Glutamatergic neuron (in vitro differentiated cells): ENCODE measurements at places on chromosomes 1 and 21.
A peak's percentile ranks its signal among the peaks of the same experiment; 100 is the strongest.

DNA sequence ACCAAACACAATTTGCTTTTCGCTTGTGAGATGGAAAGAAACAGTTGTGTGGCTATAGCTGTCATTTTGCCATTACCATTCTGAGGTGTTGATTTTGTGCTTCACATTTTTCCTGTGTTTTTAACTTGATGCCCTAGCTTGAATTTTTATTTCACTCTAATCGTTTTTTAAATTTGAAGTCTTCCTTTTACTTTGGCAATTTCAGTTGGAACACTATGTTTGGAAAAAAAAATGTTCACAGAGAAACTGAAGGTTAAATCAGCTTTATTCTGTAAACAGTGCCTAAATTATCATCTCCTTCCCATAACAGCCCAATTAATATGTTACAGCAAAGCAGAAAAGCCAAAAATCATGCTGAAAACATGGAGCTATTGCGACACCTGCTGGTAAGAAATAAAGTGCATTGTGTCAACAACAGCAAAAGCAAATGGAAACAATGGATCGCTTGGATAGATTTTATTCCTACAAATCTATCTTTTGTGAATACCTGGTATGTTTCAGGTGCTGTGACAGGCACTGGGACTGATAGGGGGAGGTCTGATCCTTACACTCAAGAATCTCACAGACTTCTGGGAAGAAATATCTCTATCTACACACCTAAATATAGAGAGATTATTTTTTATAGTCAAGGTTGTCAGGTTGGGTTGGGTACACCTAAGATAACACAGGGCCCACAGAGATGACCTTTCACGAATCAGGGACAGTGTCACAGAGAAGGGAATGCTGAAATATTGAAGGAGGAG is 16.2 kb upstream of the ERICH3 start:
- DNase-seq: peak; percentile 31

DNA sequence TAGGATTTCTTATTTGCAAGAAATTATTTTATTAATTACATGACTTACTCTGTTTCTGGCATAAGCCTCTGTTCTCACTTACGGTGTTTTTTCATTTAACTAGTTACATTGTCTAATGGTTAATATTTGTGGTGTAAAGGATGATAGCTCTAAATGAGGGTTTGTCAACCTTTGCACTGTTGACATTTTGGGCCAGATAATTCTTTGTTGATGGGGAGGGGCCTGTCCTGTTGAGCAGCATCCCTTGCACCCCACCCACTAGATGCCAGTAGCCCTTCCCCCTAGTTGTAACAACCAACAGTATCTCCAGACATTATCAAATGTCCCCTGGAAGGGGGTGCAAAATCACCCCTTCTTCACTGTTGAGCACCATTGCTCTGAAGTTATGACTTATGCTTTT is 83.6 kb upstream of the SLC44A3 start:
- no peak for DNase-seq

- DNase-seq: no peak
Observed at GRCh38 chr1:59183749-59184317, 113.1 kb upstream of the FGGY start.

- DNase-seq: no peak
Observed at GRCh38 chr1:185213091-185213490, 56.1 kb downstream of the SWT1 start.

DNA sequence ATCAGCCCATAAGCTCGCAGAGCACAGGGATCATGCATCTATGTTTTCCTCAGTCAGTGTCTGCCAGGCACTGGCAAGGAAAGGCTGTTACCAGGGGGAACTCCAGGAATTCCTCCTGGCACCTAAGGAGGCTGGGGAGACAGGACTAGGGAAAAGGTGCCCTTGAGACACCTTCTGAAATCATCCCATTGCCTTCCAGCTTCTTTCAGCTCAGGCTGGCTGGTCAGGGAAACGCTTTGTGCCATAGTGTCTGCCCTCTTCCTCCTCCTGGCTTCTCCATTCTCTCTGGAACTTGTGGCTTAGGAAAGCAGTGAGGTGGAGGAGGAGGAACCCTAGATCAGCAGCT is 13.8 kb downstream of the LMNA start:
- no peak for DNase-seq

GRCh38 chr1:201285846-201286245 is 2.5 kb downstream of the PKP1 start:
- DNase-seq: no peak

GRCh38 chr1:111192074-111192473 is 8.4 kb downstream of the DENND2D start:
- no peak for DNase-seq

- DNase-seq: no peak
Observed at GRCh38 chr21:16424331-16424751, 694.6 kb downstream of the USP25 start.

DNA sequence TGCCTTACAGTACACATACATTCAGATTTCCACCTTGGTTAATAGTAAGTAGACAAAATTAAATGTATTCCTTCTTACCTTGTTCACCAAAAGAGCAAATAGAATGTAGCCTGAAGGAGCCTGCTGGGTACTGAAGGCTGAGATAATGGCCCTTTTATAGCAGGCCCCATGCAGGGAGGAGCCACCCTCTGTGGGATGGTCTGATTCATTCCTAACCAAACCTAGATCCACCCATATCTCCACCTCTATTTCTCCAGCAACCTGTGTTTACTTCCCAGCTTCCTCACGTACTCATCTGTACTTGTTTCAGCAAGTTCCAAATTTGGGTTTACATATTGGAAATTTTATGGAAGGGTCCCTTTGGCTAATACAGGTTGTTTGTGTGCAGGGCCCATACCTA is at the start of gene FLG:
FLG (minus strand) TSS at position 129 of the 400 bp plus-strand sequence. CDS start 9,783 bp downstream, outside the sequence.
- DNase-seq: no peak

GRCh38 chr21:31658053-31658452 is 1.4 kb upstream of the SOD1 start:
- no peak for DNase-seq

DNA sequence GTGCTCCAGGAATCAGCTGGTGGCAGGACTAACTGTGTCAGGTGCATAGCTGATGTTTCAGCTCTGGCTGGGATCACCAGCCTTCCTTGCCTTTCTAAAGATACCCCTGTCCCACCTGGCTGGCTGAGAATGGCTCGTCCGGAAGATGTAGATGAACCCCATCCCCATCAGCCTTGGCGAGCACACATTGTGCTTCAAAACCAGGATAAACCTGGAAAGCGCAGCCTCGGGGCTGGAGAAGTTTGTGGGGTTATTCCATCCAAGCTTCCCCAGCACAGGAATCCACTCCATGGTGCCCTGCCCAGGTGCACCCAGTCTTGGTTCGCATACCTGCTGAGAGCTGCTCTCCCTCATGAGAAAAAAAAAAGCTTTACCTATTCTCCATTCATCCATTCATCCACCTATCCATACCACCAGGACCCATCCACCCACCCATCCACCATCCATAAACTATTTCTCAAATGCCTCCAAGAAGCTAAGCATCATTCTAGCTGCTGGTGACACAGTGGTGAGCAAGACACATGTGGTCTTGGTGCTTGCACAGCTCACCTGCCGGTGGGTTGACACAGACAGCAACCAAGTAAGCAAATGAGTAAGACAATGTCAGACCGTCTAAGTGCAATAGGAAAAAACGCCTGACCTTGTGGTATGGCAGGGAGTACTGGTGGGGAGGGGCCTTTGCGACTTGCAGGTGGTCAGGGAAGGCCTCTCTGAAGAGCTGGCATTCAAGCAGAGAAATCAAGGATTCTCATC is 94.0 kb downstream of the DMRTB1 start:
- DNase-seq: peak; percentile 5

DNA sequence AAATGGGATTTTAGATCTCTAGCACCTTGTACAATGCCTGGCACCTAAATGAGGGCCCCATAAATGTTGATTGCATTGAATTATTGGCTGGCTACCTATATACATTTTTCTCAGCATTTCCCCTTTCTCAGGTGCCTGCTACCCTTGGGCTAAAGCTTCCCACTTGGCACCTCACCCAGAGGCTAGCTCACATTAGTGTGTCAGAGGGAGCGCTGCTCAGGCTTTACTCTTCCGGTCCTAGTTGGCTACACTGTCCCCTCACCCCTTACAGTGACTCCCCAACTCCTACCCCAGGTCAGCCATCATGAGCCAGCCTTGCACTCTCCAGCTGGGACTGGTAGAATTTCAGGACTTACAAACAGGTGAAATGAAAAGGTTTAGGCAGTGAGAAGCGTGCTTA is 9.5 kb downstream of the TRAF5 start:
- no peak for DNase-seq

DNA sequence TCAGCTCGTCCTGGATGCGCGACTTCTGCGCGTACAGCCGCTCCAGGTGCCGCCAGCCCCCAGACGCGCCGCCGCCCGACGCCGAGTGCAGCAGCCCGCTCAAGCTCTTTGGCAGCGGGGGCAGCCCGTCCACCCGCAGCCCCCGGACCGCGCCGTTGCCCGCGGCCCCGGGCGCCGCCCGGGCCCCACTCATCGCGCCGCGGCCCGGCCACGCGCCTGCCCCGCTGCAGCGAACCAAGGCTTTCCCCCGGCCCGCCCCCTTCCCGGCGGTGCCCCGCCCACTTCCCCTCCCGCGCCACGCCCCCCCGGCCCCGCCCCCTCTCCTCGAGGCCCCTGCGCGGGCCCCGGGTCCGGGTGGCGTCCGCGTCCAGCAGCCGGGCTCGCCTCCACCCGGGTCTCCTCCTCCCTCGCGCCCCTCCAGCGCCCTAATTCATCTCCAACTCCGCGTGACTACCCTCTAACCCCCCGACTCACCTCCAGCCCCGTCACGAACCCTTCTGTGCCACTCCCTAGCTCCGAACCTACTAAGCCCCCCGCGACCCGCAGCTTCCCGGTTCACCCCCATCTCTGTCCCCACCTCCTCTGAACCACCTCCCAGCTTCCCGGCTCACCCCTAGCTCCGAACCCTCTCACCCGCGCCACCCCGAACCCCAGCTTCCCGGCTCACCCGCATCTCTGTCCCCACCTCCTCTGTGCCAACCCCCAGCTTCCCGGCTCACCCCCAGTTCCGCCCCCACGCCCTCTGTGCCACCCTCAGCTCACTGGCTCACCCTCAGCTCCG is at the start of gene FAM89A:
FAM89A (minus strand) TSS at position 236 of the 781 bp plus-strand sequence; CDS start at position 193, 43 bp downstream.
- DNase-seq: peak; percentile 63

- no peak for DNase-seq
Observed at GRCh38 chr1:19439464-19440171, 45.7 kb downstream of the CAPZB start.
